Fibroblast of villous mesenchyme (primary cell): ENCODE measurements at places on chromosomes 13 and 19.

- no peak for DNase-seq
These were observed 108.4 kb downstream of the DLEU7 start for GRCh38 chr13:50735071-50735470.

DNA sequence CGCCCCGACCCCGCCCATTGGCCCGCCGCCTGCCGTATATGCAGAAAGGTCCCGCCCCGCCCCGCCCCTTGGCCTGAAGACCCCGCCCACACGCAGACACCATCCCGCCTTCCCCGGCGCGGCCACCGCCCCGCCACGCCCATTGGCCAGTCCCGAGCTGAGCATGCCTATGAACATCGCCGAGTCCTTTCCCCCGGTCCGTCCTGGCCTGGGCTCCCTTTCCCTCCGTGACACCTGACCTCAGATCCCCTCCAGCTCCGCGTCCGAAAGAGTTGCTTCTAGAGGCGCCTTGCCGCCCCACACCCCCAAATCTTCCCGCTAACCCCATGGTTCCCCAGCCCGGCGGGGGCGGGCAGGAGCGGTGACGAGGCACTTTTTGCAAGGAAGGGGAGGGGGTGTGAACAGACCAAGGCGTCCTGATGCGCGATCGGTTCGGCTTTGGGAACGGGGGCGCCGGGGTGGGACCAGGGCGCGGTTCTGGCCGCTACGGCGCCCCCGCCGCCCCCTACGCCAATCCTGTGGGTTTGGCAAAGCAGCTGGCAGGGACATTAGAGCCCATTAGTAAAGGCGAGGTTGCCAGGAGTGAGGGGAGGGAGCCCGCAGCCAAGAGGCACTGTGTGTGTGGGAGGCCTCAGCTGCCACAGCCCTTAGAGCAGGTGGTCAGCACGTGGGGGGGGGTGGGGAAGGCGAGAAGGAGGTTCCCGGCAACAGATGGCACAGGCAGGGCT is 406 bp upstream of the NUMBL start:
- peak; percentile 95 for DNase-seq

- DNase-seq = no peak
These were observed 6.8 kb downstream of the PLEKHJ1 start for GRCh38 chr19:2229103-2230032.

DNA sequence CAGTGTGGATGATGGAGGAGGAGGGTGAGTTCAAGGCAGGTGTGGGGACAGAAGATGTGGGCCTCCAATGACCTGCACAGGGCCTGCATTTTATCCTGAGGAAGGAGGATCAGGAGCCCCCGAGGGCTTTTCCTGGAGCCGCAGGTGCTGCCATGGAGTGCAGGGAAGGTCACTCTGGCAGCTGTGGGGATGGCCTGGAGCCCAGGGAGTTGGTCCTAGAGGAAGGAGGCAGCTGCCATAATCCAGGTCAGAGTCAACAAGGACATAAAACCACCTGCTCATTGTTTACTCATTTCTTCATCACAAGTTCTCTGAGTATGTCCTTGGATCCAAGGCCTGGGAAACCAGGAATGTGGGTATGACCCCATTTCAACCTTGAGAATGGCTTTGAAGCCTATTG is 87.2 kb downstream of the SCGB2B2 start:
- no peak for DNase-seq

DNA sequence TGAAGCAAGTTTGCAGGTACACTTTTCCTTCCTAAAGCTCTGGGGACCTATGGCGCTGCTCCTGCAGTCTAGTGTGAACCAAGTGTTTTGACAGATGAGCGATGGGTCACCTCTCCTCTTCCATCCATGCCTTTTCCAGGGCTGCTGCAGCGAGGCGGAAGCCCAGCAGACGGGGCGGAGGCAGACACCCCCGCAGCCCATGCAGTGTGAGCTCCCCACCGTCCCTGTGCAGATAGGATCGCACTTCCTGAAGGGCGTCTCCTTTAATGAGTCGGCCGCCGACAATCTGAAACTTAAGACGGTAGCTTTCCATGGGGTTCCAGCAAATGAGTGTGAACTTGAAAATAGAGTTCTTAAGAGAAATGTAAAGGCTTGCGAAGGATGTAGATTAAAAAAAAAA is 37.1 kb upstream of the GPI start:
- no peak for DNase-seq

DNA sequence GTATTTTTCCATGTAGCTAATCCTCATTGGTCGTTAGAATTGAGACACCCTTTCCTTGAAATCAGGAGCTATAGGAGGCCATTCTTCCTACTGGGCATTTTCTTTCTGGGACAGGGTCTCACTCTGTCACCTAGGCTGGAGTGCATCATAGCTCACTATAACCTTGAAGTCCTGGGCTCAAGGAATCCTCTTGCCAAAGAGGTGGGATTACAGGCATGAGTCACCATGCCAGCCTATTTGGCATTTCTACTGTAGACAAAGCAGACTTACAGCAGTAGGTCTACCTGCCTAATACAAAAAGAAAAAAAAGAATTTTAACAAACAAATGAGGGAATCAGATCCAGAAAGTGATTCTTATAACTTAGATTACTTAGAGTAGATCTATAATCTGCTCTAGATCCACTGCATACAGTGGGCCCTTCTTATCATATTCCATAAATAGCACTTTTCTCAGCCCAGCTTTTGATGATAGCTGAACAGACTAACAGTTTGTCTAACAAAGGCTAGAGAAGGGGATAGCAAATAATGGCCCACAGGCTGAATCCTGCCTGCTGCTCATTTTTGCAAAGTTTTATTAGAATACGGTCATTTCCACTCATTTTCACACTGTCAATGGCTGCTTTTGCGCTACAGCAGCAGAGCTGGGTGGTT is 36.7 kb upstream of the USPL1 start:
- DNase-seq = no peak

DNA sequence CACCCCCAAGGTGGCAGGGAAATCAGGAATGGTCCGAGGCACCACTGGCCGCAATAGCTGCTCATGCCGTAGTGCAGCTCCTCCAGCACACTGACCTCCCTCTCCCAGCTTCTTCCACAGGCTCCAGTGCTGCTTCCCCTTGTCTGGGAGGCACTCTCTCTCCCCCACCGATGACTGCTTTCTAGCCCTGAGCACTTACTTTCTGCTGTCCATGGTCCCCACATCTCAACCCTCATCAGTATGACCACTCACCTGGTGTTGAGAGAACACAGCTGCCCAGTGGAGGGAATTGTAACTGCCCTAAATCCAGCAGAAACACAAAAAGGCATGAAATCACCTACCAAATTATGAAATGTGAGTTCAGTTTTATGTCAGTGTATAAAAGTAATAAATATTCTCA is 28.9 kb upstream of the TPP2 start:
- no peak for DNase-seq

GRCh38 chr19:51111606-51112005 is 3.4 kb upstream of the CTU1 start:
- DNase-seq = no peak

DNA sequence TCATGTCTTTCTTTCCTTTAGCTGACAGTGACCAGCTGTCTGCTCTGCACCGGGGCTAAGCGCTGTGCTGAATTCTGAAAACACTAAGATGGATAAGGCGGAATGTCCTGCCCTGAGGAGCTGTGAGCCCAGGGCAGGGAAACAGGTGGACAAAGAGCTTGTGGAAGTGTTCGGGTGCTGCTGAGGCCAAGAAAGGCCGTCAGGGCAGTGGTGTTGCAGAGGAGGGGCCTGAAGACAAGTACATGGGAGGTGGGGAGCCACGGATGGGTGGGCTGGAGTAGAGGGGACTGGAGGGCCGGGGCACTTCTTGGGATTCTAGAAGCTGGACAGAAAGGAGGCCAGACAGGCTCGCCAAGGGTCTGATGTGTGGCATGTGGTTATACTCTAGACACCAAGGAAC is 66.2 kb upstream of the GPR183 start:
- DNase-seq = no peak

DNA sequence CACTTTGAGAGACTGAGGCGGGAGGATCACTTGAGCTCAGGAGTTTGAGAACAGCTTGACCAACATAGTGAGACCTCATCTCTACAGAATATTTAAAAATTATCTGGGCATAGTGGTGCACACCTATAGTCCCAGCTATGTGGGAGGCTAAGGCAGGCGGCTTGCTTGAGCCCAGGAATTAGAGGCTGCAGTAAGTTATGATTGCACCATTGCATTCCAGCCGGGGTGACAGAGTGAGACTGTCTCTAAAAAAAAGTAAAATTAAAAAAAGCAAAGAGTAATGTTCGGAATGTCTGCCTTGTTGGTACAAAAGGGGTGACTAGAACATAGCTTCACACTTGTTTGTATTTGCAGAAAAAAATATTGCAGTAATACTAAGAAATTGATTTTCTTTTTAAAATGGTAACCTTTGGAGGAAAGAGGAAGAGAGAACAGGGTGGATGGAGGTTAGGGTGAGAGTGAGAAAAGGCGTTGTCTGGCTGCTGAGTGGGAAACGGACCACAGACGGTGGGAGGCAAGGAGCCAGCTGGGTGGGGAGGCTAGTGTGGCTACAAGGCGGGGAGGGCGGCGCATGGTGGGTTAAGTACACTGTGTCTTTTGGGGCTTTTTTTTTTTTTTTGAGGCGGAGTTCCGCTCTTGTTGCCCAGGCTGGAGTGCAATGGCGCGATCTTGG is 10.2 kb downstream of the PPP1R14A start:
- peak; percentile 58 for DNase-seq

GRCh38 chr13:112113348-112113747 is 46.4 kb downstream of the SOX1 start:
- DNase-seq = no peak

GRCh38 chr13:114135731-114136171 is 3.3 kb upstream of the RASA3 start:
- no peak for DNase-seq

- DNase-seq = no peak
These were observed 26.8 kb downstream of the UBAC2 start for GRCh38 chr13:99227331-99227900.

DNA sequence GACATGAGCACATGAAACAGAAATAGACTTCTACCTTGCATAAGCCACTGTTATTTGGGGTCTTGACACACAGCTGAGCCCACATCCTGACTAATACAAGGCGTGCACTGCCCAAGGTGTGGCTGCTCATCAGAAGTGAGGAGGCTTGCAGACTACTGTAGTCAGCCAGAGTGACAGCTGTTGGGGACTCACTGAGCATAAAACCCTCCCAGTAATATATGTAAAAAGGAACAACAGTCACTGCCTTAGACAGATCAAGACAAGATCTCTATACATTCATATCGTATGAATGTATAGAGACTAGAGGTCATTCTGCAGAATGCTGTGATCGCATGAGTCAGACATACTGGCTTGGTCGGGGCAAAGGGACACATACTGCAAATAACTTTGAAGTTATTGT is 4.1 kb upstream of the C1QTNF9B start:
- DNase-seq = no peak

DNA sequence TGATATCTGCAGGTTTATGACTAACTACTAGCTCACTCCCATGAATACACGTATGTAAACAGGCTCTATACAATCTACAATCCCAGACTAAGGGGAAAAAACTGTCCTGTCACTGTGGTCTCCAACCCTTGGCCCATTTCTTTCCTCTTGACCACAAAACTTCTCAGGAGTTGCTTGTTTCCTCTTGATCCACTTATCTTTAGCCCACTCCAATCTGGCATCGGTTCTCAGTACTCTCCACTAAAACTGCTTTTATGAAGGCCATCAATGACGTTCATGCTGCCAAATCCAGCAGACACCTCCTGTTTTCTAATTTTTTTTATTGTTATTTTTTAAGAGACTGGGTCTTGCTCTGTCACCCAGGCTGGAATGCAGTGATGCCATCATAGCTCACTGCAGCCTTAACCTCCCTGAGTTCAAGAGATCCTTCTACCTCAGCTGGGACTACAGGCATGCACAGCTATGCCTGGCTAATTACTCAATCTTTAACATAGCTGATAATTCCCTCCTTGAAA is 31.9 kb upstream of the USPL1 start:
- DNase-seq = peak; percentile 83

- no peak for DNase-seq
These were observed 6.4 kb downstream of the CHST8 start for GRCh38 chr19:33627962-33628839.

- no peak for DNase-seq
These were observed 2358.4 kb downstream of the PCDH9 start for GRCh38 chr13:64871742-64872141.
